ENCODE measurements at places on chromosomes 2 and 18. TPM values are rescaled to one million over a fixed set of nuclear protein-coding genes. Genes with fewer than 3 reads are reported as not detected.

The DNAJC5G gene
- polyA plus RNA-seq, result 7.5 TPM

- H3K36me3 ChIP-seq, result no peaks in the 10 kb centered on the region
- H3K4me1 ChIP-seq, result peaks cover 22% of the 10 kb centered on the region
- H3K4me3 ChIP-seq, result no peak overlapping the region
- DNase-seq, result no peak
- H3K27me3 ChIP-seq, result no peaks in the 10 kb centered on the region
These were observed 183.0 kb downstream of the MREG start for GRCh38 chr2:215830304-215830703.

DNA sequence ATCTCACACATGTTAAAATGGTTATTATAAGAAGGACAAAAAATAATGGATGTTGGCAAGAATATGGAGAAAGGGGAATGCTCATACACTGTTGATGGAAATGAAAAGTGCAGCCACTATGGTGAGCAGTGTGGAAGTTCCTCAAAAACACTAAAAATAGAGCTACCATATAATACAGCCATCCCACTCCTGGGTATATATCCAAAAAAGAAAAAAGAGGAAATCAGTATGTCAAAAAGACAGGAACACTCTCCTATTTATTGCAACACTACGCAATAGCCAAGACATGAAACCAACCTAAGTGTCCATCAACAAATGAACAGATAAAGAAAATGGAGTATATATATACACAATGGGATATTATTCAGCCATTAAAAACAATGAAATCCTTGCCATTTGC, 642.6 kb downstream of the RNF144A start:
- H3K27ac ChIP-seq, result no peak overlapping the region
- no peaks in the 10 kb centered on the region for H3K27me3 ChIP-seq
- no peaks in the 10 kb centered on the region for H3K36me3 ChIP-seq

DNA sequence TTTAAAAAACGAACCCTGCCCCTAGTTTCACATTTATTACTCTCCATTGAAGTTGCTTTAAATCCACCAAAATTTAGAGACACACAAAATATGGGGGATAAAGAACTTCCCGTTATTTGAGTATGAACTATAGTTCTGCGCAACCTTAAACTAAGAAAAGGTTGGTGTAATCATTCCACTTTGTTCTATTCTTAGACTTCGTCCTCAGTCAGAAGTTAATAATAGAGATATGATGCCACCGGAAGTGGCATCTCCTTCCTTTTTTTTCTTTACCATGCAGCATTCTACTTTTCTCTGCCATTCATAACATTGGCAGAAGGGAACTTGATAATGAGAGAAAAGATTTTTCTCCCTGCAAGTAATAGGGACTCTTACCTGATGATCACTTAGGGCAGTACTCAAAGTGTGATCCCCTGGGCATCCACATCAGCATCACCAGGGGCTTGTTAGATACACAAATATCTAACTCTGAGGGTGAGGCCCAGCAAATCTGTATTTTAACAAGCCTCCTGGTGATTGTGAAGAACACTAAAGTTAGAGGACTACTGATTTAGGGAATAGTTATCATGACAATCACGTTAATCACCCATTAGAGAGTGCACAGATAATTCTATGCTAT, 147.7 kb upstream of the DTNA start:
- no peak overlapping the region for H3K4me3 ChIP-seq
- no peak for DNase-seq
- H3K36me3 ChIP-seq, result no peaks in the 10 kb centered on the region
- no peaks in the 10 kb centered on the region for H3K27me3 ChIP-seq

GRCh38 chr18:77001979-77002378, 130.6 kb downstream of the MBP start:
- no peaks in the 10 kb centered on the region for H3K27me3 ChIP-seq
- no peak for DNase-seq
- no peaks in the 10 kb centered on the region for H3K4me1 ChIP-seq
- H3K36me3 ChIP-seq, result no peaks in the 10 kb centered on the region

DNA sequence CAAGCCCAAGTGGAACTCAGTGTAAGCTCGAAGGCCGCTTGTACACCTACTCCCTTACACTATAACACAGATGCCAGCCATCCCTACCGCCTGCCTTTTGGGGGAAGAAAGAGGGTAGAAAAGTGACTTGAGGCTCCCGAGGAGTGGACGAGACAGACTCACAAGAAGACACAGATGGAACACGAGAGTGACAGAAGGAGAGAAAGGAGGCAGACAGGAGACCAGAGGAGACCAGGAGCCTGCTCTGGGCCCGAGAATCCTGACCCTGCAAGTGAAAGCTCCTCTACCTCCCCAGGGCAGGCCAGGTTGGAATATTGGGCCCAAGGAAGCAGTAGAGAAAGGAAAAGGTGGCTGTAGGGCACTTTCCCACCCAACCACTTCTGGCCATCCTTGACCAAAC, 23.4 kb upstream of the TNS1 start:
- no peaks in the 10 kb centered on the region for H3K27me3 ChIP-seq
- H3K4me3 ChIP-seq, result no peak overlapping the region
- no peak overlapping the region for H3K27ac ChIP-seq

The KCNE4 gene
- polyA plus RNA-seq, result 0.71 TPM

The ELOA2 gene
- polyA plus RNA-seq, result 0.32 TPM

GRCh38 chr2:45755585-45756335, 104.3 kb downstream of the PRKCE start:
- H3K36me3 ChIP-seq, result no peaks in the 10 kb centered on the region
- H3K27me3 ChIP-seq, result no peaks in the 10 kb centered on the region
- no peak overlapping the region for H3K27ac ChIP-seq
- no peak for DNase-seq
- H3K4me3 ChIP-seq, result no peak overlapping the region
- H3K4me1 ChIP-seq, result peaks cover 12% of the 10 kb centered on the region

The AAK1 gene
- polyA plus RNA-seq, result 57.2 TPM

DNA sequence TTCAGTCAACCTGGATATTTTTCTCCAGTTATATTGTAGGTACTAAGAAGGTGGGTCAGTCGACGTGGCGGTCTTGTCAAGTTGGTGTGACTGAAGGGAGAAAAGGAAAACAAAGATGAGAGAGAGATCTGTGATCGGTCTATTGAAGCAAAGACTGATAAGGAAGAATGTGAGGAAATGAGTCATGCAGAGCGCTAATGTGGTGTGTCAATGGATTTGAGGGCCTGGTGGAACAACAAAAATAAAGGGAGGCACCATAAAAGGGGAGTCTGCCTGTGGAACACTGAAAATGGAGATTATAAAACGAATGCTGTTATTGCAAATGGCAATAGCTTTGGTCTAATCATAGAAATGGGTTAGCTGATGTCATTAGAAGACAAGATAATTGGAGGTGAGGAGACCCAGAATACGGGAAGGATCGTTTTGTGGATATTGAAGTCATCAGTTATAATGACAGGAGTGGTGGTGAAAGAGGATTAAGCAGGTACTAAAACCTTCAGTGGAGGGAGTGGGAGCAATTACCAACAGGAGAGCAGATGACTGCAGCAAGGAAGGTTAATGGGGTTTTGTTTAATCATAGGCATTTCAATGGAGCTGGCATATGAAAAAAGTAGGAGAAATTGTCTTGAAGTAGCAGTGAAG, 599.1 kb upstream of the FSHR start:
- H3K36me3 ChIP-seq, result no peaks in the 10 kb centered on the region
- no peaks in the 10 kb centered on the region for H3K4me1 ChIP-seq
- no peaks in the 10 kb centered on the region for H3K27me3 ChIP-seq
- no peak for DNase-seq
- no peak overlapping the region for H3K27ac ChIP-seq
- H3K4me3 ChIP-seq, result no peak overlapping the region

DNA sequence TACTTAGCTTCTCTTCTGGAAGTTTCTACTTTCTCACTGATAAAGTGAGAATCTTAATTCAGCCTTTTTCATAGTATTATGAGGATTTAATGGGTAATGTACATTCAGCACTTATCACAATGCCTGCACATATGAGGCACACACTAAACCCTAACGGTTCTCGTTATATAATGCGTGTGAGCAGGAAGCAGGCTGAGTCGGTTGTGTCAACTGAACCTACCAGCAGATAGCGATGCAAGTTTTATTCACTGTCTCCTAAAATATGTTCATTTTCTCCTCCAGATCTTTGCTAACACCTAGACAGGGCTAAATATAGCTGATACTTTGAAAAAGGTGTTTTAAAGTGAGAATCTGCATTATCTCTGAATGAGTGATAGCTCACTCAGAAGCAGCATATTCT, 201.6 kb downstream of the ALPK2 start:
- peaks cover 7% of the 10 kb centered on the region for H3K4me1 ChIP-seq
- no peaks in the 10 kb centered on the region for H3K36me3 ChIP-seq
- H3K27me3 ChIP-seq, result no peaks in the 10 kb centered on the region
- no peak for DNase-seq
- no peak overlapping the region for H3K27ac ChIP-seq

- H3K4me1 ChIP-seq, result no peaks in the 10 kb centered on the region
- H3K27me3 ChIP-seq, result no peaks in the 10 kb centered on the region
- no peaks in the 10 kb centered on the region for H3K36me3 ChIP-seq
- no peak overlapping the region for H3K4me3 ChIP-seq
- no peak for DNase-seq
- no peak overlapping the region for H3K27ac ChIP-seq
These were observed 58.2 kb downstream of the MBP start for GRCh38 chr18:77074431-77074830.

GRCh38 chr2:30990176-30990575, 148.1 kb downstream of the GALNT14 start:
- no peaks in the 10 kb centered on the region for H3K36me3 ChIP-seq
- no peaks in the 10 kb centered on the region for H3K4me1 ChIP-seq
- no peak overlapping the region for H3K27ac ChIP-seq
- no peak overlapping the region for H3K4me3 ChIP-seq

GRCh38 chr18:76246590-76246989, 248.5 kb downstream of the ZNF516 start:
- no peak overlapping the region for H3K27ac ChIP-seq
- no peaks in the 10 kb centered on the region for H3K36me3 ChIP-seq
- no peaks in the 10 kb centered on the region for H3K4me1 ChIP-seq
- no peak for DNase-seq
- no peaks in the 10 kb centered on the region for H3K27me3 ChIP-seq

GRCh38 chr2:59956981-59957380, 596.5 kb downstream of the BCL11A start:
- no peaks in the 10 kb centered on the region for H3K36me3 ChIP-seq
- DNase-seq, result no peak
- no peak overlapping the region for H3K27ac ChIP-seq
- no peak overlapping the region for H3K4me3 ChIP-seq
- no peaks in the 10 kb centered on the region for H3K27me3 ChIP-seq

DNA sequence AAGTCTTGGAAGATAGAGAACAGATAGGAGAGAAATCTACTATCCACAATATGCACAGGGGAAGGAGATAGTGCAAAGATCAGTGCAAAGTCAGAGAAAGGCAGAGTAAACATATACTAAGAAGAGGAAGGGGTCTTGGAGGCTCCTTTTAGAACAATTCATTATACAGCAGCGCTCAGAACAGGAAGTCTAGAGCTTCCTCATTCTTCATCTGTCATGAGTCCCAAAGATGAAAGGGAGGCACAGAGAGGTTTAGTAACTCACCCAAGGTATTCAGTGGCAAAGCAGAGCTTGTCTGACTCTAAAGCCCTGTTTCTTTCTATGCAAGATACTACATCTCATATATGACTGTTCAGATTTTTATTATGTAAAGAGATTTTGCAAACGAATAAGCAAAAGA, 1.4 kb downstream of the SP110 start:
- no peaks in the 10 kb centered on the region for H3K4me1 ChIP-seq
- H3K27ac ChIP-seq, result no peak overlapping the region
- no peaks in the 10 kb centered on the region for H3K27me3 ChIP-seq
- H3K4me3 ChIP-seq, result no peak overlapping the region
- DNase-seq, result no peak

GRCh38 chr2:29108225-29108624, 7.0 kb upstream of the CLIP4 start:
- no peaks in the 10 kb centered on the region for H3K27me3 ChIP-seq
- no peak overlapping the region for H3K27ac ChIP-seq
- DNase-seq, result no peak
- H3K4me3 ChIP-seq, result no peak overlapping the region
- H3K36me3 ChIP-seq, result no peaks in the 10 kb centered on the region

DNA sequence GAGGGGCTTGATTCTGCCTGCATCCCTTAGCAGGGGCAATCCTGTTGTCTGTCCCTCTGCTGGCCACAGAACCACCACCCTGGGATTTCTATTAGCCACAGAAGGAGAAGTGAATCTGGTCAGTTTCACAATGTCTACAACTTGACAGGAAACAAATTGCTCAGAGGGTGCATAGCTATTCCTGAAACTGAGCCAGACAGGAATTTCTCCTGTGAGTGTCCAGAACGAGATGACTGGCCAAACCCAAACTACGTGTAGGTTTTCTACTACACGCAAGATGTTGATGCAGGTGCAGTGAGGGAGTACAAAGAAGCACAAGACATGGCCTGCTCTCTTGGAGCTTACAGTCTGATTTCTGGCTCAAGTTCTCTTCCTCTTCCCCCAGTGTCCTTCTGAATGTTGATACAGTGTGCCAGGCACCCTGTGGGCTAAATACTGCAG, 201.9 kb downstream of the CLIP4 start:
- H3K4me3 ChIP-seq, result no peak overlapping the region
- H3K36me3 ChIP-seq, result no peaks in the 10 kb centered on the region
- peaks cover 29% of the 10 kb centered on the region for H3K4me1 ChIP-seq
- peak overlapping the region; percentile 5 for H3K27ac ChIP-seq
- no peaks in the 10 kb centered on the region for H3K27me3 ChIP-seq

- H3K36me3 ChIP-seq, result peaks cover 26% of the 10 kb centered on the region
- no peak overlapping the region for H3K4me3 ChIP-seq
- DNase-seq, result peak; percentile 81
- peak overlapping the region; percentile 0 for H3K27ac ChIP-seq
- peaks cover 4% of the 10 kb centered on the region for H3K4me1 ChIP-seq
- no peaks in the 10 kb centered on the region for H3K27me3 ChIP-seq
These were observed 5.2 kb downstream of the FN1 start for GRCh38 chr2:215430528-215431187.

GRCh38 chr2:38254796-38255195, 122.3 kb downstream of the ATL2 start:
- H3K27ac ChIP-seq, result no peak overlapping the region
- H3K4me1 ChIP-seq, result no peaks in the 10 kb centered on the region
- no peaks in the 10 kb centered on the region for H3K36me3 ChIP-seq
- no peak overlapping the region for H3K4me3 ChIP-seq

All from cardiac muscle cell (in vitro differentiated cells and primary cell).